ENCODE measurements at places on chromosomes 1 and 21.

DNA sequence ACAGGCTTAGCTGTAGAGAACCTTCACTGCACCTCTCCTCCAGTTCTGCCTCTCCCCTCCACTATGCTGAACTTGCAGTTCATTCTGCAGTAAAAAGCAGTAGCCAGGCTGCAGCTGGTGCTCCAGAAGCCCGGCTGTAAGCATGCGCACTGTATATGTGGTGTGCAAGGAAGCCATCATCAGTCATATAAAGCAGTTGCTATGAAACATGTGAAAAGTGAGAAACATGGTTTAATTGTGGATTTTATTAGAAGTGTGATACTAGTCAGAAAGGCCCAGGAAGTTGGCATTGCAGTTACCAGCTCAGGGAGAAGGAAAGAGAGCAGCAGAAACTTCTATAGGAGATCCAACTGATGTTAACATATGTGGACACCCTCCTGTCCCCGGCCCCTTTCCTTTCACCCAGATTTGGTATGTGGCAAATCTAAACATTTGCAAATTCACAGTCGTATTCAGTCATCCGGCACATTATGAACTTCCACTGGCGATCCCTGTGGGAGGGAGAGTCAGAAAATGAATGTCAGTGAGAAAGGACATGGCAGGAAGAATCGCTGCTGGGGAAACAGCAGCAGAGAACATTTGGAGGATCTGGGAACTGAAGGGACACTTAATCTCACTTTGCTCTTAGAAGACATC lies 32.8 kb downstream of the DPT start:
- no peak for DNase-seq

DNA sequence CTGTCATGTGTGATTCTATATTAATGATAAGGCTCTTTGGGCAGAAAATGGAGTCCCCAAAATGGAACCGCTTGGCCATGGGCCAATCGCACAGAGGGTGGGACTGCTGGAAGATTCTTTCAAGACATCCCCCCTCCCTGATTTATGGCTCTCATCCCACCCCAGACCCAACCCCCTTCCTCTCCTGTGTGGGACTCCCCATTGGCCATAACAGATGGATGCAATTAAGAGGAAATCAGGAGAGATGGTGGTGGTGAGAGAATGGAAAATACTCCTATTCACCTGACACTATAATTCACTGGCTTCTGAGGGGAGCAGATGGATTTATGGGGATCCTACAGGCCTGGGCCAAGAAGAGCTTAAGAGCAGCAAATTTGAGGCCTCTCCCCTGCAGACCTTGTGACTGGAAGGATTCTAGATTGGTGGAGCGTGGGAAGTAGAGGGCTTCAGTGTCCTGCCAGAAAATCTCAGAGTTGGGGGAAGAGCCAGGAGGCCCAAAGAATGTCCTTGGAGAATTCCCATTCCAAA lies 1.7 kb downstream of the IGFN1 start:
- DNase-seq = no peak

GRCh38 chr1:230104395-230105244 lies 37.6 kb downstream of the GALNT2 start:
- DNase-seq = peak; percentile 63

GRCh38 chr1:119713039-119713748 lies 1.5 kb downstream of the PHGDH start:
- no peak for DNase-seq

GRCh38 chr1:101174722-101175121 lies 62.1 kb upstream of the S1PR1 start:
- no peak for DNase-seq

GRCh38 chr21:15379776-15380175 lies 315.0 kb upstream of the NRIP1 start:
- DNase-seq = no peak

- DNase-seq = no peak
These were observed 61.5 kb upstream of the TTC34 start for GRCh38 chr1:2862814-2863647.

GRCh38 chr1:44545961-44546360 lies 128.3 kb downstream of the TMEM53 start:
- DNase-seq = no peak

GRCh38 chr1:150141452-150141851 lies 8.3 kb upstream of the PLEKHO1 start:
- no peak for DNase-seq

GRCh38 chr1:244405856-244406255 lies 45.9 kb downstream of the ADSS2 start:
- DNase-seq = no peak

DNA sequence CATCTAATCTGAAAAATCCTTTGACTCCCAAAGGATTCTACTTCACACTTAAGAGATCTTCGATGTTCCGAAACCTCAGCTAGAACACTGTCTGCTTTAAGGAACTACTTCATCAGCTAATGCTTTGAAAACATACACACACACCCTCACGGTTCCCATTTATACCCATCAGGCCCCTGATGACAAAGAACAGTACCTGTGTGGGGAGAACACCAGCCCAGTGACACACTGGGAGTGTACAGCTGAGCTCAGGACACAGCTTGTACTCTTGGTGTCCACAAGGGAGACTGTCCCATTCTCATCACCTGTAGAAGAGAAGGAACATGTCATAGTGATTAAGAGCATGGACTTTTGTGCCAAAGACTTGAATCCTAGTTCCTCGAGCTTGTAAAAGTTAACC lies 6.6 kb downstream of the WDR77 start:
- no peak for DNase-seq

- no peak for DNase-seq
These were observed 56.1 kb downstream of the HIVEP3 start for GRCh38 chr1:41862384-41863221.

- DNase-seq = no peak
These were observed 38.9 kb upstream of the GREM2 start for GRCh38 chr1:240650877-240651276.

DNA sequence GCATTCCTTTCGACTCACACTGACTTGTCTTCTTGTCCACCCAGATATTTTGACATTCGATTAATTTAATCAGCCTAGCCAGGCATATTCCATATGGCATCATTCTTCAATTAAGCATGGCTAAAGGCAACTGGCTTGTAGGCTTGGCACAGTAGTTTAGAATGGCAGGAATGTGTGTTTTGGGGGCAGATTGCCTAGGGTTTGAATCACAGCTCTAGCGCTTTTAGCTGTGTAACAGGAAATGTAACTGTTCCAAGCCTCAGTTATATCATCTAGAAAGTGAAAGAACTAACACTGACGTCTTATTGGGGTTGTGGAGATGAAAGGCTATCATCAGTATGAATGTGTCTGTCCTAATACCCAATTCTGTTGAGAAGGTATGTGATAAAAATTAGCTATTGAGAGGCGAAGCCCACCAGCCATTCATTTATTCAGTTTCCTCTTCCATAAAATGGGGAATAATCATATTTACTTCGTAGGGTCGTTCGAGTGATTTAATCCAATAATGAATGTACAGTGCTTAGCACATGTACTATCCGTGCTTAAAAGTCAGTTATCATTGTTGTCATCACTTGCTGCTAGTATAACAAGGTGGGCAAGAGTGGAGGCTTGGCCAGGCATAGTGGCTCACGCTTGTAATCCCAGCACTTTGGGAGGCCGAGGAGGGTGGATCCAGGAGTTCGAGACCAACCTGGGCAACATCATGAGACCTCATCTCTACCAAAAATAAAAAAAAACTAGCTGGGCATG lies 41.6 kb upstream of the GRHL3 start:
- no peak for DNase-seq

- DNase-seq = no peak
These were observed 883.5 kb upstream of the ADGRL2 start for GRCh38 chr1:80917225-80917624.

GRCh38 chr1:220776720-220777326 lies 9.9 kb upstream of the MTARC1 start:
- peak; percentile 54 for DNase-seq

- no peak for DNase-seq
These were observed 19.7 kb downstream of the BRINP2 start for GRCh38 chr1:177190308-177190970.

- no peak for DNase-seq
These were observed 797 bp upstream of the USP1 start for GRCh38 chr1:62436039-62436465.

DNA sequence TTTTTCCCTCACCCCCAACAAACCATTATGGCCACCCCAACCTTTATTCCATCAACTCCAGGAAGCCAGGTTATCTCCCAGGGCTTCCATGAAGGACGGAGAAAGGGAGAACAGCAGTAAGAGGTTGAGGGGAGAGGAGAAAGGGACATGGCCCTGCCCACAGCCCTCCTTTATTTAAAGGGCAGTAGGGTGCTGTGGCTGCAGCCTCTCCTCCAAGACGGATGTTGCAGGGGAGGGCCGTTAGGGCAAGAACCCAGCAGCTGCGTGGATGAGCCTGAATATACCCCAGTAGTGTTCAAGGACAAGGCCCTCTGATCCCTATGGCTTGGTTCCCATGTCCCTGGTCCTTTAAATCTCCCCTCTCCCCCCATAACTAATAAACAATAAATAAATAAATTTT lies 5.9 kb downstream of the RXFP4 start:
- no peak for DNase-seq

GRCh38 chr1:23396380-23396779 lies 26.7 kb upstream of the ZNF436 start:
- DNase-seq = no peak

DNA sequence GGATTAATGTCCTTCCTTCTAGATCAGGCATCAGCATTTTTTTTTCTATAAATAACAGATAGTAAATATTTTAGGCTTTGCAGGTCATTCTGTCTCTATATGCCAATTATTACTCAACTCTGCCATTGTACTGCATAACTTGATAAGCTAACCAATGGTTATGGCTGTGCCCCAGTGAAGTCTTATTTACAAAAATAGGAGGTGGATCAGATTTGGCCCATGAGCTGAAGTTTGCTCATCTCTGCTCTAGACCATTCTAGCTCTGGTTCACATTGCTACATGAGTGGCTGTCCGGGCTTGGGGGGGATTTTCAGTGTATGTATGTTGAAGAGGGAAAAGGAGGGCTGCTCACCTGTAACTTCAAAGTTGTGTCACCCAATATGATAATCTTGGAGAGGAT lies 10.1 kb downstream of the RAB7B start:
- no peak for DNase-seq

DNA sequence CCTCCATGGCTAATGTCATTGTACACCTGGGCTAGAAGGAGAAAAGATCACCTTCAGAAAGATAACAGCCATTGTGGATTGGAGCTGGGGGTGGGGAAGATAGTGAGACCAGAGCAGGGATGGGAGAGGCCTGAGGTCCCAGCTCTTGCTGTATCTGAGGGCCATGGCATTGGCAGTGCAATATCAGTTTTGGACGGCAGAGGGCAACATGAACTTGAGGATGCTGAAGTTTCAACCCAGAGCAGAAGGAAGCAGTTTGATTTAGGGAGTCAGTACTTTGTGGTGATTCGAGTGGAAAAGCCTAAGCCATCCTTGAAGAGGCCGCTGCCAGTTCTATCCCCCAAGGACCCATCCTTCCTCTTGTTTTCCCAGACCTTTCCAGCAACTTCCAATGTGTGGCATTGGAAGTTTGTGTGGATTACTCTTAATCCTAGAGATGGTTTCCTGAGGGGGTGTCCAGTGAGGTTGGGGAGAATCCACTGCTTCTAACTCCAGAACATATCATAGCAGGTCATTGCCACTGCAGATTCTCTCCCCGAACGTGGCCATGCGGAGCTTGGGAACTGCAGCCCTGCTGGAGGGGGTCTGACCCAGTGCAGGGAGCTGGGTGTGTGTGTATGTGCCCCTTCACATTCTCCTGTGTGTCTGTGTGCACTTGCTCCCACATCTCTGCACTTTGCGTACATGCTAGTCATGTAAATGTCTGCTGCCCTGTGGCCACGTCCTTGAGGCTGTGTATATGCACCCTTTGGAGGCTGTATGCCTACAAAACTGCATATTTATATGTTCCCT lies 24.1 kb downstream of the SLC26A9 start:
- peak; percentile 57 for DNase-seq

DNA sequence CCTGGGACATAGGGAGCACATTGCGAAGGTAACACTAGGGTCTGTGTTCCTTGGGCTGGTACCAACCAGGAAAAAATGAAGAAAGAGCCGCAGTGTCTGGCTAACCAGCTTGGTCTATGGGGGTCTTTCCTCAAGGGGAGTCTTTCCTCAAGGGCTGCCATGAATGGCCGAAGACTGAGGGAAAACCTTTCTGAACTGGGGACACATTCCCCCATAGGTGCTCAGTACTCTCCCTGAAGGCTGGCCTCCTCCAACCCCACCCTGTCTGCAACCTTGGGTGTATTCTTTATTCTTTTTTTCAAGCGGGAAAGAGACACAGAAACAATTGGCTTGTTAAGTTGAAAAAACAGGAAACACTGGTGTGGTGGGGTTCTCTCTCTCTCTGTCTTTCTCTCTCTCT lies 200.5 kb downstream of the BACH1 start:
- no peak for DNase-seq

GRCh38 chr1:61337981-61338848 lies 255.9 kb downstream of the NFIA start:
- DNase-seq = no peak

- DNase-seq = no peak
These were observed 22.7 kb downstream of the RAB3GAP2 start for GRCh38 chr1:220249522-220249921.

- DNase-seq = no peak
These were observed 2.3 kb upstream of the VPS26C start for GRCh38 chr21:37269481-37269880.
